Stimulated activated CD4-positive, alpha-beta T cell treated with anti-CD3 and anti-CD28 coated beads, Interleukin-1b, Interleukin-23, amount 100 ng/mL, for 1 hour (primary cell): ENCODE measurements at places on chromosomes 5 and 9.

DNA sequence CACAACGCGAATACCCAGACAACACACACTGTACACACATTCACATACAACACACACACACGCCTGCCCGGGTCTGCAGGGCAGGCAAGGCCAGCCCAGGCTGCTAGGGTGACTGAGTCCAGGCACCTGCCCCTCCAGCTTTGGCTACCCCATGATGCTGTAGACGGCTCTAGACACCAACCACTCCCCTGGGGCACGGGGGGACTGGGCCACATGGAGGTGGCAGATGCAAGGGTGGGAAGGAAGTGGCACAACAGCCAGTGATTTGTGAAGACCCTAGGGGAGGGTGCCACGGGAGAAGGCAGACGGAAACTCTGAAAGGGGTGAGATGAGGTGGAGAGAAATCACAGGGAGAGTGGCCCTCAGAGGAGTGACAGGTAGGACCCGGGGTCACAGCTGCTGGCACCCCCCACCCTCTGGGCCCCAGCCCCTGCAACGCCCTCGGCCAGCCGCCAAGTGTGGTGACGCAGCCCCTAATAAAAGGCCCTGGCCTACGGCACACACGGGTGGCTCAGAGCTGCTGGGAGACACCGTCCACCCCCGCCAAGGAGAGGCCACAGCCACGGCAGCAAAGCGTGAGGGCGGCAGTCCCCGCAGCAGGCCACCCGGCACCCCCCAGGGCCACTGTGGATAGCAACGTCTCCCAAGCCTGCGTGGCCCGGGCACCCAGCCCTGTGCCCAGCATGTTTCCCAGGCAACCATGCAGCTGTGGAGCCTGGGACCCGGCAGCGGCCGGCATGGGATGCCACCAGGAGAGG is 6.6 kb upstream of the CCDC187 start:
- no peak for DNase-seq

- no peak for DNase-seq
Measured at GRCh38 chr5:172669386-172670004, 28.4 kb downstream of the NEURL1B start.

DNA sequence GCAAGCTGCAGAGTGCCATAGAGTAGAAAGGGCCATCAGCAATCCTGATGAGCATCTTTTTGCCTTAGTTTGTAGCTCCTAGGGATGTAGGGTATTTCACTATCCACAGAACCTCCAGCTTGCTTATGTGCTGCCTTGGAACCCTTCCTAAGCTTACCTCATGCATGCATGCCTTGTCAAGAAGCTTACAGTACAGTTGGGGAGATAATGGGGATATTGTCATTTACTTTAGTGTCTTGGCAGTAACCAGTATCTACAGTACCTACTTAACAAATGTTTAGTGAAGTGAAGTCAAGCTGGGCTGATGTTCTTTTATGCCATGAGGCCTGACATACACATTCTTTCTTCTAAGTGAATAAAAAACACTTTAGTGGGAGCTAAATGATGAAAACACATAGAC is 164.6 kb upstream of the PPP1R2B start:
- DNase-seq = no peak

DNA sequence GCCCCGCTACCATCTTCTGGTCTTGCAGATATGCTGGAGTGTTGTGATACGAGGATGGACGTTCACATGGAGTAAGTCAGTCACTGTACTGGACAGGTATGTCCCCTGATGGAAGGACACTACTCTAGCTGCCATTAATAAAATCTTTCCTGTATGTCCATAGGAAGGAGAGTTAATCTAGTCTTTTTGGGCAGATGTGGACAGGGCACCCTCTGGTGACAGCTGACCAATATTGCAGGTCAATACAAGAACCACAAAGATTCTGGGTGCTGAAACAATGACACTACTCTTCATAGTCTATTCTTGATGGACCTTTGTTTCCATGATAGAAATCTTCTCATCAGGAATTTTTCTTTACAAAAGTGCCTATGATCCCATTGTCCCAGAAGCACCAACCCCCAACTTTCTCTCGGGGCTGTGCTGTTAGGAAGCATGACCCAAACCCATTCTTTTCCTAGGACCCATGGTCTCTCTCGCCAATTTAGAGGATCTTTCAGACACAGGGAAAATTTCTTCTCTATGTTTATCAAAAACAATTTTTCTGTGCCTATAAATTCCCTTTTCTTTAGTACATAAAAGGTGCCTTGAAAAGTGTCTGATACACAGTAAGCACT is 376.9 kb downstream of the DTWD2 start:
- DNase-seq = no peak

GRCh38 chr5:168878135-168878745 is 299.1 kb upstream of the PANK3 start:
- no peak for DNase-seq

GRCh38 chr9:126164796-126165525 is 161.7 kb upstream of the MVB12B start:
- no peak for DNase-seq

- no peak for DNase-seq
Measured at GRCh38 chr9:126154869-126155268, 171.8 kb upstream of the MVB12B start.

DNA sequence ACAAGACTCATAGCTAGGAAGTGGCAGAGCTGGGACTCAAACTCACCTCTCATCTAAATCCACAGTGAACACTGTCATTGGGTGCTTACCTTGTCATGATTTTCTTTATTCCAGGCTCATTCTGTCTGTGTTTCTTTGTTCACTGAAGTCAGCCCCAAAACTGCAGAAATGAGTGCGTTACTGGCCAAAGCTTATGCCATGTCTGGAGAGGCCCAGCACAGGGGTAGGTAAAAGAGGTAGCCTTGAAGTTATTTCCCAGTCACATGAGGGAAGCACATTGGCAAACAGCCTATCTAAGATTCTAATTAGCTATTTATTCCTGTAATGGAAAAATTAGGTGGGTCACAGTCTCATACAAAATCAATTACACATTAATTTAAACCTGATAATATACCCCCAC is 29.8 kb downstream of the TTC23L start:
- no peak for DNase-seq

GRCh38 chr5:168879929-168880328 is 300.8 kb upstream of the PANK3 start:
- no peak for DNase-seq

GRCh38 chr5:36691226-36691625 is 84.8 kb downstream of the SLC1A3 start:
- DNase-seq = no peak

GRCh38 chr9:103304797-103305196 is 309.7 kb downstream of the CYLC2 start:
- DNase-seq = no peak

- DNase-seq = no peak
Measured at GRCh38 chr5:160385496-160385895, 14.4 kb downstream of the FAM200C start.

GRCh38 chr5:116076496-116076895 is 8.3 kb upstream of the COMMD10 start:
- DNase-seq = no peak

DNA sequence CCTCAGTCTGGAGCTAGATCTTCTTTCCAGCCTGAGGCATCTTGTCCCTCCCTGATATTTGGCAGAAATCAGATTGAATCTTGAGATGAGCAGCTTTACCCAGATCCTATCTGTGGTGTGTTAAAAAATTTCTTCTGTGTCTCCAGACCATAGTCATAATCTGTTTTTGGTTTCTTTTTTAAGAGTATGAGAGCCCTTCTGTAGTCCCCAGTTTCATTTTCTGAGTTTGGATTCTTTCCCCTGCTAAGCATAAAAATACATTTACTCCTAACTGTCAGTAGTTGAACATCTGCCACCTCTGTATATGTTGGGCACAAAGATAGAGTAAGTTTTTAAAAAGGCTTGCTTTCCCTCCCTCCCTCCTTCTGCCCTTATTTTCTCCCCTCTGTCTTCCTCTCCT is 137.7 kb downstream of the CNTLN start:
- DNase-seq = no peak

DNA sequence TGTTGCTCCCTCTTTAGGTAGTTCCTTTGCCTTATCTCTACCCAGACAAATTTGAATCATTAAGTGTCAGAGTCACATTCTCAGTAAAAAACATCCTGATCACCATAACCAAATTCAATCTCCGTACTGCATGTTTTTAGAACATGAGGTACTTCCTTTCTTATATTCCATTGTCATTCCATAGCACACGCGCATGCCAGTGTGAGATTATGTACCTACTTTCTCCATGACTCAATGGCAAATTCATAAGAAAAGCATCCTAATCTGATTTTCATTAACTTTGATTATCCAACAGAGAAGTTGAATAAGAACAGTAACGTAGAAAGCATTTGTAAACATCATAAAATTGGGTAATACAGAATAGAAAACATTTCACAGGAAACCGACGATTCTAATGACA is 1118.6 kb upstream of the CDH9 start:
- DNase-seq = no peak

DNA sequence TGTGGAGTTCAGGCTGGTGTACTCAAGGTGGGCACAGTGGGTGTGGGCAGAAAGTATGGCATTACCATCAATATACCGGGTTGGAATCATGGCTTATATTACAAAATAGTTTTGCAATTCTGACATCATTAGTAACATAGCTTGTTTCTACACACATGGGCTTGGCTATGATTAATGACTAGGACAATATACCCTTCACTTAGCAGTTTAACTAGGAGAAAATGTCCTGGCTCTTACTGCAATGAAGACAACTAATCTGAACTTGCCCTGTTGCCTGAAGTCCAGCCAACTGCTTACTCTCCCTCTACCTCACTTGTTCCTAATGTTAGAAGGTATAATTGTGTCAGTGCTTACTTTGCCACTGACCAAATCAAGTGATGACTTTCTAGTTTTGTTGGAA is 612.5 kb downstream of the EFNA5 start:
- DNase-seq = no peak

DNA sequence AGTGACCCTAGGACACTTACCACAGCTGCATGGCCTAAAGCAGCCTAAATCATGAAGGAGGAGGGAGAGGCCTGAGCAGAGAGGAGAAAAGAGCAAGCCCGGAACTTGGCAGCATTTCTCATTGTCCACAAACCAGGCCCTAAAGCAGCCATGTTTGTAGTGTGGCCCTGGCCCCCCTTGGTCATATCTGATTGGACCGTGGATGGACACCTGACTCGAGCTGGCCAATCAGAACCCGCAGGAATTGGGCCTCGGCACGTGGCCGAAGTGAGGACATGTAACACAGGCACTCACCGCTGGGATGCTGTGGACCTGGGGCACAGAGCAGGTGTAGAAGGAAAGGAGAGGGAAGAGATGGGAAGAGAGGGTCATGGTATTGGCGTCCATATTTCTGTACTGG is 56.9 kb downstream of the ASS1 start:
- DNase-seq = no peak

GRCh38 chr5:151819830-151820229 is 48.1 kb downstream of the G3BP1 start:
- no peak for DNase-seq

- DNase-seq = no peak
Measured at GRCh38 chr9:84226126-84226525, 114.4 kb downstream of the SLC28A3 start.

GRCh38 chr5:123428521-123429220 is 5.5 kb upstream of the CEP120 start:
- no peak for DNase-seq

DNA sequence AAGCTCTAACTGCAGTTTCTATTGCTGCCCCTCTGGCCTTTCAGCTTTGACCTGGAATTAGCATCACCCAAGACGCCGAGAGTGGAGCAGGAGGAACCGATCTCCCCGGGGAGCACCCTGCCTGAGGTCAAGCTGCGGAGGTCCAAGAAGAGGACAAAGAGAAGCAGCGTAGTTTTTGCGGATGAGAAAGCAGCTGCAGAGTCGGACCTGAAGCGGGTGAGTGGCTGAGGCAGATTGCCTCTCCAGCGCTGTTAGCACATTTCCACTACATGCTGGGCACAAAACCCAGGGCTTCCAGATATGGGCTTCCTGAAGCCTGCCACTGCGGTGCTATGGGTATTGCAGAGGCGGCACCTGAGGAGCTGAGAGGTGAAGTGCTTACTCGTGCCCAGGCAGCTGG is 26.8 kb upstream of the FOXI1 start:
- DNase-seq = no peak

DNA sequence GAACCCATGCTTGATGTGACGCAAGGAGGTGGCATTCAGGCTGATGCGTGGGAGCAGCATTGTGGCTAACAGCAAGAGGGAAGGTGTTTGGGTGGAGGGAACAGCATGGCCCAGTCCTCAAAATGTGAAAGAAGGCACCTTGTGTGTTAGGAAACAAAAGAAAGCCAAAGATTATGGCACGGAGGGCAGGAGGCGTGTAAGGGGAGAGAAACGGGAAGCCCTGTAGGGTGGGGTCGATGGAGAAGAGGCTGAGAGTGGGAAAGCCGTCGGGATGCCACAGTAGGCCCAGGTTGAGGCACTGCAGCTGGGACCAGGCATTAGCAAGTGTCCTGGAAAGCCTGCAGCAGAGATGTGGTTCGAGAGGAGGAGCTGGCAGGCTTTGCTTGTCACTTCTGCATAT is 241.1 kb downstream of the GADD45G start:
- no peak for DNase-seq
